Uterus (tissue), 4 donors: ENCODE measurements at places on chromosomes 7 and 10.

DNA sequence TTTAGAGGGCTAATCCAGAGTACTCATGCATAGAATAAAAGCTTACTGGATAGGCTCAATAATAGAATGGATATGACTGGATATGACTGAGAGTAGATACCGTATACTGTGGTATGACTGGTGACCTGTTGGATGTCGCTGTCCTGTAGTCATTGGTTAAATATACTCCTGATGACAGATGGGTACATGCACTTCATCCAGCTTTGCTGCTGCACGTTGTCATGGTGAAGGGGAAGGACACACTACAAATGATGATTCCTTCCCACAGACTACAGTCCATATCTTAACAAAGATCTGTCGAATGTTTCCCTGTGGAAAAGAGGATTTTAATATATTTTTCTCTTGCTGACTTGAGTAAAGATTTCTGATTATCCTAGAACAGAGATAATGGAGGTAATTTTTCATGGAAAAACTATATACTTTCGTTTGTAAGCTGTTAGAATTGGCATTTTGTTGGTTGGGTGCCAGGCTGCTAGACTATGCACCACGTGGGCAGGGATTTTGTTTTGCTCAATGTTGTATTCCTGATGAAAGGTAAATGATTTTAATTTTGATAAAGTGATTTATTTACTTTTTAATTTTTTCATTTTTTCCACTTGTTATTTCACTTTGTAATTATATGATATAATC lies 97.3 kb downstream of the PPP1R9A start:
- no peak for DNase-seq

DNA sequence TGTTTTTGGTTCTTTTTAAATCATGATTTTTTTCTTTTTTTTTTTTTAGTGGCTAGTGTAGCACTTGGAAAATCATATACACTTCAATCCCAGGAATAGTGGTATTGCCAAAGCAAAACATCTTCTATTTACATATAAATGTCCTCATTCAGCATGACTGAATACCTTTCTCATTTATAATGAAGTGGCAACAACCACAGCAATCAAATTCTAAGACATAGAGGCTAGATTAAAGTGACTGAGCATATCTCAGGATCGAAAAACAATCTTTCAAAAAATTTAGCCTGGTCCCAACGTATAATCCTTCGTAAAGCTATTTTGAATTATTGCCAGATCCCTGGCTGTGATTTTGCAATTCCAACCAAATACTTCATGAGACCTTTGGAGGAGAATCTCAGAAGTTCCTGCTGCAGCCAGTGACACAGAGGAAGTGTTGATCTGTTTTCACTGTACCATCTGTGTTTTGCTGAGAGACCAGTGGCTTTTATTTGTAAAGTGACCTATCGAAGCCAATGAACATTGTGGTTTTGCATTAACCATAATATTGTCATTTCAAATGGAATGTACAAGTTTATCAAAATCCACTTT lies 29.8 kb upstream of the SP8 start:
- DNase-seq = no peak

GRCh38 chr10:13673156-13673555 lies 86.4 kb downstream of the PRPF18 start:
- no peak for DNase-seq

- DNase-seq = no peak
Observed at GRCh38 chr7:19853261-19853832, 79.9 kb upstream of the TMEM196 start.
